ENCODE measurements at places on chromosomes 16 and 17.

- DNase-seq, result no peak
These were observed at the start of gene MARCHF10 for GRCh38 chr17:62807812-62808575. TSS of gene MARCHF10 (minus strand) at chr17:62808314. CDS start at chr17:62801735, 6,579 bp downstream.

- DNase-seq, result no peak
These were observed 4.5 kb downstream of the ARHGAP27 start for GRCh38 chr17:45428050-45428617.

DNA sequence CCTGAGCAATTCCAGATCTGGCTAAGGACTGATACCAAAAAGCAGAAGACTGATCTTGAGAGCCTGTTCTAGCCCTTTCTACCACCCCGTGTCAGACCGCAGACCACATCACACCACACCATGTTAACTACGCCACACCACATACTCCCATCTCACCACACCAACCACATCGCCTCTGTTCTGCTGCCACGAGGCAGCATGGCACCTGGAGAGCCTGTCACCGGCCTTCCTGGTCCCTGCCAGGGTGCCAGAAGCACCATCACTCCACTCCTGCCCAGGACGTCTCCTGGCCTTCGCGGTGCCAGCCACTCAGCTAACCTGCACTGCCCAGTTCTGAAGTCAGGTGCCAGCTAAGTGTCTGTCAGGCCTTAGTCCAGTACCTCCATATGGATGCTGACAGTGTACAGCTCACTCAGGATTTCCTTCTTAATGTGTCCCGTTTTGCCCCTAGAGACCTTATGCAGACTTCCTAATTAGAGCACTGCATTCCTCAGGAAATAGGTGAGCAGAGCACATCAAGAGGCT is 37.2 kb upstream of the BCAR1 start:
- no peak for DNase-seq

GRCh38 chr17:29100296-29100695 is 57.4 kb downstream of the PIPOX start:
- DNase-seq, result no peak

GRCh38 chr16:89122322-89122851 is 28.7 kb downstream of the ACSF3 start:
- no peak for DNase-seq

DNA sequence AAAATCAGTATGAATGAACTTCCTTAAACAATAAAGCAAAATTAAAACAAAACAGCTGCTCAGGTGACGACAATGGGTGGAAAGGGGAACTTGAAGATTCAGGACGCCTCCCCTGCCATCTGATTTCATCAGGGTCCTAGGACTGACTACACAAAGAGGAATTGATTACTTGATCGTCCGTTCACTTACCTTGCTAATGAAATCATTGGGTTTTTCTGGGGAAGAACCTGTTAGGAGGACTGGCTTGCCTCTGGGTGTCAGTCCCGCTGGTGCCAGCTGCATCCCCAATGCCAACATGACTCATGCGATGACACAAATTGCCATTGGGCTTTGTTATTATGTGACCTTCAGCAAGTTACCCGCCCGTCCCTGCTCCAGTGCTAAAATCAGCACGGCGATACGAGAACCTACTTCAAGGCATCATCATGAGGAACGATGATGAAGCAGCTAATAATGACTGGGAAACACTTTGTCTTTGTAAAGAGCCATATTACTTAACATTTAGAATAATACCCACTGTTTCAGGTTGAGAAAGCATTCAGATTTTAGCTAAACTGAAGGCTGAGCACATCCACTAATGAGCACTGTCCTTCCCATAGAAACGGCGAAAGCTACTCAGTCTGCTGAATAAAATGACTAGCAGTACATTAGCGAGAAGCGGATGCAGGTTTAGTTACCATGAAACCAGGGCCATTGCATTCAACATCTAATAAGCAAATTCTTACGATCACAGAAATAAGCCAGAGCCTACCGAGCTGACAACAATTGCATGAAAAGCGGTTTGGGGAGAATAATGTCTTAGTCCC is 139.4 kb downstream of the ZFHX3 start:
- DNase-seq, result no peak

- no peak for DNase-seq
These were observed 10.2 kb downstream of the HOXB1 start for GRCh38 chr17:48520631-48521079.

DNA sequence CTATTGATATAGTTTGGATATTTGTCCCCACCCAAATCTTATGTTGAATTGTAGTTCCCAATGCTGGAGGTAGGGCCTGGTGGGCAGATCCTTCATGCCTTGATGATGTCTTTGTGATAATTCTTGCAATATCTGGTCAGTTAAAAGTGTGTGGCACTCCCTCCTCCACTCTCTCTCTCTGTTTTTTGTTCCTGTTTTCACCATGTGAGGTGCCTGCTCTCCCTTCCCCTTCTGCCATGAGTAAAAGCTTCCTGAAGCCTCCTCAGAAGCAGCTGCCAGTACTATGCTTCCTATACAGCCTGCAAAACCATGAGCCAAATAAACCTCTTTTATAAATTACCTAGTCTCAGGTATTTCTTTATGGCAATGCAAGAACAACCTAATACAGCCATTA is 47.3 kb downstream of the TOM1L2 start:
- DNase-seq, result no peak

All from epithelial cell of prostate (primary cell).